Panc1 (cell line): ENCODE measurements at places on chromosomes 6 and 20. TPM values are rescaled to one million over a fixed set of nuclear protein-coding genes. Genes with fewer than 3 reads are reported as not detected.

The MYO6 gene
- 52.3 TPM for total RNA-seq

The EPB41L1 gene
- 8.6 TPM for total RNA-seq

DNA sequence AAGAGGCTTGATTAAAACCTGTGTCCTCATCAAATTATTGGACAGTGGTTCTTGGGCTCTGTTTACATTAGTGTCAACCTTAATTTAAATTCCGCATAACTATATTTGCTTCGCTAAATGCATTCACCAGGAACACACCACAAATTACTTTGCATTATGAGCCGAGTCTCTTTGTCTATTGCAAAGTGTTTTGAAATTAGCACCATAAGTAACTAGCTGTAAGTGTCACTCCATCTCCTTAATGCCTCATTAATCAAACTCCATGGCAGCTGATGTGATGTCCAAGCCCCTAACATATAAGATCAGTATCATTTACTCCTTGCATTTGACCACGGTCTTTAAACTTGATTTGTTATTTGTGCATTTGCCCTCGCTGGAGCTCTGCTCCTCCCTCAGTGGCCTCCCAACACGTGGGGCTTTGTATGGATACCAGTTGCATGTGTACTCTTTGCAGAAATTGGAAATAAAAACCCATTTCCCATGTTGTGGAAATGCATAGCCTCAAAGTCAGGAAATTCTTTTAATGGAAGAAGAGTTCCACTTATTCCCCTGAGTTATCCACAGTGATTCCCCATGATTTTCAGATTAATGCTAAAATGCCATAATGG is 24.6 kb downstream of the FOXA2 start:
- peak overlapping the region; percentile 25; the same call in 1 of the 2 replicates for H3K27ac ChIP-seq
- no peak for DNase-seq
- H3K27me3 ChIP-seq: no peaks in the 10 kb centered on the region
- H3K4me1 ChIP-seq: no peaks in the 10 kb centered on the region
- H3K4me3 ChIP-seq: no peak overlapping the region
- no peaks in the 10 kb centered on the region for H3K36me3 ChIP-seq

DNA sequence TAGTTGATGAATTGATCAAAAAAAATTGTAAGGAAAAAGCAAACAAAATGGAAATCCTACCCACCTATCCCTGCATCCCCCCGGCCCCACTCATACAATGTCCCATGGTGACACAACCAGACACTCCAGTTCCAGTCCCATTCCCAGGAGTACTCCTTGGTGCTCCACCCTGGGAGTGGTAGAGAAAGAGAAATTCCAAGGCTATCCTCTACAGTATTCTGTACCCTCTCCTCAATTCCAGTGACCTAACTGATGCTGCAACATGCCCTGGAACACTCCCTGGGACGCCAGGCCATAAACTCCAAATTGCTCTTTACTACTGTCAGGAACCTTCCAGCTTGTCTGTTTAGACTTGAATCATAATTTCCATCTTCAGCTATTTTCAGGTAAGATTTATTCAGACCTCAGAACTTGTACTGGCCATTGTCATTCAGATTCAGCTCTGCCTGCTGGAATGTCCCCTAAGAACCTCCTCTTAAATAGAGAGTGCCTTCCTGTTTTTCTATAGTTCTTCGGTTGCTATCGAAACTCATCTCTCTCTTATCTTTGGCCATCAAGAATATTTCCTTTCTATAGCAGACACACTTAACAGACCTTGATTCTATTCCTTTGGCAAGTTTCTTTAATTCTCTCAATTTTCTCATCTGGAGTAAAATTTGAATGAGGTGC is 8.7 kb downstream of the GPX6 start:
- no peaks in the 10 kb centered on the region for H3K4me1 ChIP-seq
- no peak overlapping the region for H3K4me3 ChIP-seq
- no peaks in the 10 kb centered on the region for H3K36me3 ChIP-seq
- DNase-seq: no peak

DNA sequence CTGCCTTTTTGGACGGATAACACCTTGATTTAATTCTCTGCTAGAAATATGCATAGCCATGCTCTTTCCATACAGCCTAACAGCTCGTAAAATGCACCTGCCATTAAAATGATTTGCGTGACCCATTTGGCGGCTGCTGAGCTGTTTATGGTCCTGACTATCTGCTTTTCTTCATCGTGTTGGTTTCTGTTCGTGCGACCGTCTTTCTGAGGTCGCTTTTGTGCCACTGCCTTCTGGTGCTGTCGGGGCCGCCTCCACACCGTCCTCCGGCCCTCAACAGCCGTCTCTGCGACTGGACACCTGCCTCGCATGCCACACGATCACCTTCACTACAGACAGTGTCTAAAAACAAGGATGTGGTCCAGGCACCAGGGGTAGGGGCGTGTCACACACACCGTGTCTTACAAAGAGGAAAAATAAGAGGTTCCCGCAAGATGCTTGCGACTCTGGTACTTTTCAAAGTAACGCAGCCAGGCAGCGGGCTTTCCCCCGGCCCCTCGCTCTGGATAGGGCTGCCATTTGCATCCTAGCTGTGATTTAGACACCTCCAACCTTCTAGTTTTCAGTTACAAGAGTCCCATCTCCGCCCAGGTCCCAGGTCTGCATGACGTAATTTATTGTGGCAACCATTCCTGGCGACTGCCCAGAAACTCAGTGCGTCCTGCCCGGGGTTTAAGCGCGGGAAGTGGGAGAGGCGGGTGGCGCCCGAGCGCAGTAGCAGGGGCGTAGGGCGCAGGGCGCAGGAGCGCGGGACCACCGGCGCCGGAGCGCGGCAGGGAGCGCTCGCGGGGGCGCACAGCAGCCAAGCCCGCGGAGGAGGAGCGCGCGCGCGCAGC is at the start of gene STMND1:
TSS of gene STMND1 (plus strand) at position 629 of the 836 bp plus-strand sequence. CDS start 208 bp downstream, outside the sequence.
- peak within 1 kb of the TSS; percentile 43 for H3K4me3 ChIP-seq
- no peaks in the 10 kb centered on the region; the same call in 1 of the 2 replicates for H3K4me1 ChIP-seq
- H3K27ac ChIP-seq: no peak within 1 kb of the TSS
- peaks cover 30% of the 10 kb centered on the region for H3K27me3 ChIP-seq
- DNase-seq: no peak

DNA sequence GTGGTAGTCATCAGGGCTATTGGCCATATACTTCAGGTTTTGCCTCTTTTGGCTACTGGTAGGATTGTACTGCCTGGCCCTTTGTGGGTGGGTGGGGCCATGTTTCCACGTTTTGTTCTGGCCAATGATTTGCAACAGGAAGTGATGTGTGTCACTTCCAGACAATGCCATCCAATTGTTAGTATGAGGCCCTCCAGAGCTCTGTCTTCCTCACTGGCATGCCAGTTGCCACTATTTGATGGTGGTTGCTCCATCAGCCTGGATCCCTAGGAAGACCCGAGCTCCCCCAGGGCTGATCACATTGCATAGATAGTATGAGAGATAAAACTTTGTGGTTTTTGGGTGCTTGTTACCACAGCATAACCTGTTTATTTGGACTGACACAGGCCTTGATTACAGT is 7.7 kb upstream of the LRRN4 start:
- no peaks in the 10 kb centered on the region for H3K4me1 ChIP-seq
- no peak overlapping the region for H3K27ac ChIP-seq

DNA sequence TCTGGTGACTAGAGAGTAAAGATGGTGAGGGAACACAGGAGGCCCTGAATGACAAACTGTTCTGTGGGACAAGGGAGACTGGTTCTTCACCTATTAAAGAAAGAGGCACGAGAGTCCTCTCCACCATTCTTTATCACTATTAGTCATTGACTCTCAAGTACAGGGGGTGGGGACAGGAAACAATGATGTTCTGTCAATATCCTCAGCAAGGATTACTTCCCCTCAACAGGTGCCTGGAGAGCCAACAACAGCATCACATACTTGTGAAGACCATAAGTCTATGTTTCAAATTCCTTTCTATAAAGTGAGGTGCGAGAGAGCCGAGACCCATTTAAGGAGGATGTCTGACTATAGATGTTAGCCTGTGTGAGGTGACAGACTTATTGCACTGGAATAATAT is 72.4 kb upstream of the TBC1D7 start:
- H3K27ac ChIP-seq: no peak overlapping the region
- H3K4me1 ChIP-seq: peaks cover 3% of the 10 kb centered on the region; the same call in 1 of the 2 replicates
- 0 out of 2 replicates have a peak, but pooled peaks cover 2% of the 10 kb centered on the region for H3K27me3 ChIP-seq

GRCh38 chr6:79810871-79811270 is 136.5 kb downstream of the ELOVL4 start:
- H3K36me3 ChIP-seq: no peaks in the 10 kb centered on the region
- no peaks in the 10 kb centered on the region for H3K27me3 ChIP-seq
- H3K27ac ChIP-seq: no peak overlapping the region
- H3K4me3 ChIP-seq: no peak overlapping the region
- no peak for DNase-seq
